ENCODE measurements at places on chromosomes 16 and 17. TPM values are rescaled to one million over a fixed set of nuclear protein-coding genes. Genes with fewer than 3 reads are reported as not detected.

- DNase-seq: no peak
Measured at GRCh38 chr17:50935221-50935995, 69.3 kb upstream of the TOB1 start.

GRCh38 chr16:87186446-87186845 lies 130.7 kb downstream of the C16orf95 start:
- DNase-seq: no peak

GRCh38 chr16:13926891-13927290 lies 6.9 kb downstream of the ERCC4 start:
- no peak for DNase-seq

GRCh38 chr17:4974115-4974670 lies 6.6 kb upstream of the SPAG7 start:
- DNase-seq: no peak

GRCh38 chr17:21460358-21460757 lies 84.2 kb downstream of the KCNJ12 start:
- no peak for DNase-seq

GRCh38 chr17:41013181-41013580 lies 4.3 kb upstream of the KRTAP3-1 start:
- DNase-seq: no peak

GRCh38 chr17:6163612-6164333 lies 93.6 kb downstream of the WSCD1 start:
- no peak for DNase-seq

- no peak for DNase-seq
Measured at GRCh38 chr16:4082474-4083044, 33.7 kb downstream of the ADCY9 start.

DNA sequence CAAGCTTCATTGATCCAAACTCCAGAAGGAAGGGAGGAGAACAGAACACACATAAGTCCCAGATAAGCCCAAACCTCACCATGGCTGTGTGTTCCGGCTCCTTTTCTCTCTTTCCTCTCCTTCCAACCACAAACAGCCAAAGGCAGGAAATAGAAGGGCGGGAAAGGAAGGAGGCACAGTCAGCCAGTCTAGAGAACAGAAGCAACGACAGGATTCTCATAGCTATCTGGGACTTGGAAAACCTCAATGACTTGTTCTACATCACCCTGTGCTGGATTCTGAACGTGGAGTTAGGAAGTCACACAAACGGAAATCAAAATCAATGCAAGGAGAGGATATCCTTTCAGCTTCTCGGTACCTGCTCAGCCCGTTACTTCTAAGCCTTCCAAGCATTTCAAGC lies 9.0 kb downstream of the CRK start:
- no peak for DNase-seq

DNA sequence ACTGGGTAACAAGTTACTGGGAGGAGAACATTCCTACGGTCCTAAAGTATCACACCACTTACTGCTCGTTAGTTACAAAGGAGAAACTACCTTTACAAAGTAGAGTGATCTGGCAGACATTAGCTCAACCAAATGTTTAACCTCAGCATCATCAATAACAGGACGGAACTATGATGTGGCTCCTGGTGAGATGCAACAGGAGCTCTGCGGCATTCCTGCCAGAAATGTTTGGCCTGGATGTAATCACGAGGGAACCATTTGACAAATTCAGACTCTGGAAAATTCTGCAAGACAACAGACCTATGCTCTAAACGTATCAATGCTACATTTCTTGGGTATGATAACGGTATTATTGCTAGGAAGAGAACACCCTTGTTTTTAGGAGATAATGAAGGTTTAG lies 80.4 kb downstream of the MRM3 start:
- DNase-seq: no peak

GRCh38 chr17:4949321-4950074 lies 1.2 kb upstream of the PFN1 start:
- peak; percentile 60 for DNase-seq

DNA sequence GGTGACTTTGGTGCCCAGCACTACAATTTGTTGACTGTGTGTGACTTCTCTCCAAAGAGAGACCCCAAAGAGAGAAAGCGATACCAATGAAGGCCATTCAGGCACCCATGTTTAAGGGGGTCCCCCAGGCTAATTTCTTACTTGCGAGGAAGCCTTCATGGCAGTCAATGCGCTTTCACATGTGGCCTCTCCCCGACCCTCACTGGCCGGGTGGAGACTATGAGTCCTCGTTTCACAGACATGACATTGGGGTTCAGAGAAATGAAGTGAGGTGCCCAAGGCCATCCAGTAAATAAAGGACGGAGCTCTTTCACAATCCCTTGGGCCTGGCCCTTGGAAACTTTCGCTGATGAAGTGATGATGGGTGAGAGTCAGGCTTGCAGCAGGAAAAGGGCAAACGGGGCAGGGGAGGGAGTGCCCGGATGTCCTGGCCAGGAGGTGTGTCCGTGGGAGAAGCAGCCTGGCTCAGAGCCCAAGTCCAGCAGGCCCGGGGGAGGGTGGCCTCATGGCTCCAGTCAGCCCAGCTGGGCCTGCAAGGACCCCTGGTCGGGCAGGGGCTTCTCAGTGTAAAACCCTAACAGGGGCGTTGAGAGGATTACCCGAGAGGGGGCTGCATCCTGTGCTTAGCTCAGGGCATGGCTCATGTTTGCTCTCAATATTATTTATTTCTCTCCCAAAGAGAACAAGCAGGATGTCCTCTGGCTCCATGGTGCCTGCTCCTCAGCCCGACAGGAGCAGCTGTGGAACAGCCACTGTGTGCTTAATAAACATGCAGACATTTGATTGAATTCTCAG lies 14.7 kb downstream of the TBX2 start:
- DNase-seq: no peak

GRCh38 chr16:27232061-27232900 lies 29.0 kb downstream of the KDM8 start:
- no peak for DNase-seq

- DNase-seq: no peak
Measured at GRCh38 chr17:62965174-62965685, 805 bp upstream of the TANC2 start.

DNA sequence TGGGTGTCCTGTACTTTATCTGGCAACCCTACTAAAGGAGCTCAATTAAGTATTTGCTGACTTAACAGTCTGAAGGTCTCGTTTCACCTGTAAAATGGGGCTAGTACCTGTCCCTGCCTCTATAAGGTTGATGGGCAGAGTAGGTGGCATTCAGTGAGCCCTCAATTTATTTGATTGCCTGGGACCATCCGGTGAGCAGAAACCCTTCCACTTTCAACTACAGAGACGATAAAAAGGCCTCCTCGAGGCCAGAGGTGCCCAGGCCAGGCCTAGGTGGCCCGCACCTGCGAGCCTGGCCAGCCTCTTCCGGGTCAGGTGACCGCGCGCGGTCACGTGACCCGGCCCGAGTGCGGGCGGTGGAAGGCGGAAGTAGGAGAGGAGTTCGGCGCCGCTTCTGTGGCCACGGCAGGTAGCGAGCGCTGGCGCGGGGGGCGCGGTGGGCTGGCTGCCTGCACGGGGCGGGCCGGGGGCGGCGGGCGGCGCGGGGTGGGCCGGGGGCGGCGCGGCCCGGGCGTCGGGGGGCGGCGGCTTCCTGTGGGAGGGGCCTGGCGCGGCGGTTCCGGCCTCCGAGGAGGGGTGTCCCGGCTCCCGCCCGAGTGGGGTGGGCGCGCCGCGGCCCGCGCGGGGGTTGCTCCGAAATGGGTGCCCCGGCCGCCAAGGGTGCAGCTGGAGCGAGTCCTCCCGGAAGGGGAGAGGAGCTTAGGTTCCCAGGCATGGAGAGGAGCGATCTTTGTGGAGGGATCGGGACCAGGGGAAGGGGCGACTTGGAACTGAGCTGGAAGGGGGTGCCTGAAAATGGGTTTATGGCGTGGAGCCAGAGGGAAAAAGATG lies at the start of gene WWP2:
Gene WWP2 (plus strand): TSS at position 350 of the 831 bp plus-strand sequence. CDS start 24,679 bp downstream, outside the sequence.
- peak; percentile 80 for DNase-seq

- DNase-seq: no peak
Measured at GRCh38 chr17:6426356-6427101, 8.4 kb downstream of the AIPL1 start.

DNA sequence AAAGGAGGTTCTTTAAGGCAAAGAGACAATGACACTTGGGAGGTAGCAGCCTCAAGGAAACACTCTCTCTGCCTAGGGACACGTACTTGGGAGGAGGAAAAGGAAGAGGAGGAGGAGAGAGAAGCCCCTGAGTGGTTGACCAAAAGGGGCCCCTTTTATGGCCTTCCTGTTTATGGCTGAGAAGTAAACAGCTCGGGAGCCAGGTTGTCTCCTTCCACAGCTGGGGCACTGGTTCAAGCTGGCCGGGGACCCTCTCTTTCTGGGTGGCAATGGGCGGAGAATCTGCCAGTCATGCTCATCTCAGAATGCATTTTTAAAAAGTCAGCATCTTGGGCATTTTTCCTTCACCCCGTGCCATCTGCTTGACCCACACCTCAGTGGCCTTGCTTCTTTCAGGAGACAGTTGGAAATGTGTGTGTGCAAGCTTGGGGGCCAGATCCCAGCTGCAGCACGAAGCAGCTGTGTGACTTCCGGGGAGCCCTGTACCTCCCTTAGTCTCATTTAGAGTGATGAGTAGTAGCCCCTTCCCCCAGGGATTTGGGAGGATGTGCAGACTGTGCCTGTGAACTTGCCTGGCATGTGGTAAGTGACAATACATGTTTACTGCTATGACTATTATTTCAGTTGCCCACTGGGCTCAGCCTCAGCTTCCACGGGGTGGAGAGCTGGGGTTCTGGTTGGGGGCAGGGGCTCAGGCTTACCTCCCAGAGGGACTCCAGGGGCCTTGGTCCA lies 33.8 kb upstream of the SALL1 start:
- DNase-seq: no peak

GRCh38 chr16:14088155-14088753 lies 17.1 kb downstream of the MRTFB start:
- no peak for DNase-seq

Gene CACNG1
- not detected for total RNA-seq

Gene CRISPLD2
- total RNA-seq: 4.2 TPM

Gene GPT2
- 0.60 TPM for total RNA-seq

Gene TM4SF5
- total RNA-seq: not detected

All from T-helper 17 cell (primary cell).